ENCODE measurements at places on chromosomes 16 and 17.

DNA sequence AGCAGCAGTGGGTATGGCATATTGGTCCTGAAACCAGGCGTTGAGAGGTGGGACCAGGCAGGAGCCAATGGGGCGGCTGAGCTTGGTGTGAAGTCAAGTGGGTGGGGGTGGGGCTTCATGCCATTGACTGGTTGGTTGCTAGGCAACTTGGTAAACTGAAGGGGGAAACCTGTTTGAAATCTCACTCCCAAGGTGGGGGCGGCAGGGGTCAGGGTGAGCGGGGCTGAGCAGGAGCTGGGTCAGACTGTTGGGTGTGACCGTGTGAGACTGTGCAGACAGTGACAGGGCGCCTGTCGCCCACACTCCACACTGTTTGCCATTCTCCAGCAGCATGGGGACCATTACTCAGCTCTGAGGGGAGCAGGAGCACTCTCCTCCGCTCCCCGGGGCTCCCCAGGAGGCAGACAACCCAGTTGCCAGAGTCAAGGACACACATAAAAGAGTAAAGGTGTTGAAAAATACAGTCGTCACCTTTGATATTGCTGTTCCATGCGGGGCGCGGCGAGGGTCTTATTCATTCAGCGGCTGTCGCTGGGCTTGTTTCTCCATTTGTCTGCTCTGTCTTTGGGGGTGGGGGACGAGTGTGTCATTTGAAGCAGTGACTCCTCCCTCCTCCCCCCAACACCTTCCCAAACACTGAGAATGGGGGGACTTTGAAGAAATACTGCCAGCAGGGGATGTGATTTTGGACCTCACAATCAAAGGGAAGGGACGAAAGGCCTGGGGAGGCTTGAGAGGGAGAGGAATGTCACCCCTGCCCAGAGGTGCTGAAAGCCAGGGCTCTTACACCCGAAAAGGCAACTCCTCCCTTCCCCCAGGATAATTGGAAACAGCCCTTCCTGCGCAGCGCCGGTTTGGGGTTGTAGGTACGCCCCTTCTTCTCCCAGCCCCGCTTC is 1.2 kb upstream of the EFNB3 start:
- peak; percentile 45 for DNase-seq

DNA sequence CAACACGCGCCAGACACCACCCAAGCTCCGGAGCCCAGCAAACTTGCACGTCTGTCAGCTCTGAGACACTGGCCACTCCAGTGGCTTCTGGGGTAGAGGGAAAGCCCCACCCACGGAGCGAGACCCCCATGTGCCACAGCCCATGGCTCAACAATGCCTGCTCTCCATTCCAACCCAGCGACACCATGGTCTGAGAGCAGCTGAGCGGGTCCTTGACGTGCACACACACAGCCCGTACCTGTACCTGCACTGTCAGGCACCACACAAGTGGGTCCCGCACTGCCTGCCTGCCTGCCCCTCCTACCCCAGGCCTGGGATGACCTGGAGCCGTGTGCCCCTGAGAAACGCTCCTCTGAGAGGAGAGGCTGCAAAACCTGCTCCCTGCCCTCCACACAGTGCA is 77.0 kb downstream of the ZNF778 start:
- no peak for DNase-seq

GRCh38 chr17:32253117-32253611 is 12.5 kb upstream of the RHBDL3 start:
- DNase-seq, result peak; percentile 76

- DNase-seq, result no peak
These were observed 21.9 kb downstream of the GJD3 start for GRCh38 chr17:40342504-40343218.

- DNase-seq, result no peak
These were observed 69.5 kb downstream of the CMIP start for GRCh38 chr16:81514041-81514559.

Measured in RWPE1 (cell line).